ENCODE measurements at places on chromosomes 2 and 18. TPM values are rescaled to one million over a fixed set of nuclear protein-coding genes. Genes with fewer than 3 reads are reported as not detected.

GRCh38 chr2:227057060-227057459, 106.9 kb downstream of the COL4A4 start:
- DNase-seq = no peak

The EFEMP1 gene
- 91.9 TPM for polyA plus RNA-seq

The PDE1A gene
- 22.5 TPM for polyA plus RNA-seq

DNA sequence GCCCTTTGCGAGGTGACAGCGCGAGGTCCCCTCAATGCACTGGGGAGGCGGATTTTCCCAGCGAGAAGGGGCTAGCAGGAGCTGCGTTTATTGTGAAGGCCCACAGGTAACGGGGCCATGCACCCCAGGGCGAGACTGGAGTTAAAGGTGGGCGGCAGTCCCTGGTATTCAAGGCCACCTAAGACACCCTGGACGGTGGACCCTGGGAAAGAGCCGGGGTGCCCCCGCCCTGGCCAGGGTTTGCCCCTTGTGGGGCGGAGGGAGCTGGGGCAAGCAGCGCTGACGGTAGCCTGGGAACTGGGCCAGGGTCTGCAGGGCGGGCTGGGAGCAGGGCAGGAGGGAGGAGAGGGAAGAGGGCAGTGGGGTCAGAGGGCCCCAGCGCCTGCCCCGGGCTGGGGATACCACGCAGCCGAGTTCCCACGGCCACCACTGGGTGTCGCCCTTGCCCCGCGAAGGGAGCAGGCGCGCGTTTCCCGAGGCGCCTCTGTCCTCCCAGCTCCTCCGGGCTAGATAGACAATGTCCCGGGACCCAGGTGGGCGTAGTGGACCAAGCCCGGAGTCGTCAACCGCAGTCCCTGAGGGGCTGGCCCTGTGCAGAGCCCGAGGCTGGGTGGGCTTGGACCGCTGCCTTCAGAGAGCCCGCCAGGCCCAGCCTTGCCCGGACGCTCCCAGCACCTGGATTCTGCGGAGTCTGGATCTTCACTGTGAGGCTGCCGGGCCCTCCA, 80.2 kb downstream of the SMAD4 start:
- no peak for DNase-seq

DNA sequence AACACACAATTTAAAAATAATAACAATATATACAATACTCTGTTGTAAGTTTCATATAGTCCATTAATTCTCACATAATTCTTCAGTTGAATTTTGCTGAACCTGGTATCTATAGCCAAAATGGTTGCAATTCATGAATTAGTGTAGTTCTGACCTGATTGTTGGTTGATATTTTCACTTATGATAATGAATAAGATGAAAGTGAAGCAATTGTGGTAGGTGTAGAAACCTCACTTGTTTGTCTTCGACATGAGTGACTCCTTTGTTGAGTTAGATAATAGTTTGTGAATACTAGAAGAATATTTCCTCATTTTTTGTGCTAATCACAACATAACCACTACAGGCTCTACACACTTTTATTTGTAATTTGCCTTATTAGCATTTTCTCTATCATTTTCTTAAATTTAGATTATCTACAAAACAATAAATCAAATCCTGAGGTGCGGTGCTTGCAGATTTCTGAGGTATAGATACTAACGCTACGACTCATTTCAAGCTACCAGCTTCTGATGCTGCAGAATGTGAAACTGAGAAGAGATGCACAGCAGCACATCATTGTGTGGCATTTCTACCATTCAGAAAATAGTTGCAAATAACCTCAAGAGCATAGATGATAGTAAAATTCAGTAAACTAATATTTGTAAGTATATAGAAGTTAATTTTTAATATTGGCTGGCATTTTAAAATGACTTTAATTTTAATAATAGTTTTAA, 117.9 kb downstream of the KCNH7 start:
- no peak for DNase-seq

DNA sequence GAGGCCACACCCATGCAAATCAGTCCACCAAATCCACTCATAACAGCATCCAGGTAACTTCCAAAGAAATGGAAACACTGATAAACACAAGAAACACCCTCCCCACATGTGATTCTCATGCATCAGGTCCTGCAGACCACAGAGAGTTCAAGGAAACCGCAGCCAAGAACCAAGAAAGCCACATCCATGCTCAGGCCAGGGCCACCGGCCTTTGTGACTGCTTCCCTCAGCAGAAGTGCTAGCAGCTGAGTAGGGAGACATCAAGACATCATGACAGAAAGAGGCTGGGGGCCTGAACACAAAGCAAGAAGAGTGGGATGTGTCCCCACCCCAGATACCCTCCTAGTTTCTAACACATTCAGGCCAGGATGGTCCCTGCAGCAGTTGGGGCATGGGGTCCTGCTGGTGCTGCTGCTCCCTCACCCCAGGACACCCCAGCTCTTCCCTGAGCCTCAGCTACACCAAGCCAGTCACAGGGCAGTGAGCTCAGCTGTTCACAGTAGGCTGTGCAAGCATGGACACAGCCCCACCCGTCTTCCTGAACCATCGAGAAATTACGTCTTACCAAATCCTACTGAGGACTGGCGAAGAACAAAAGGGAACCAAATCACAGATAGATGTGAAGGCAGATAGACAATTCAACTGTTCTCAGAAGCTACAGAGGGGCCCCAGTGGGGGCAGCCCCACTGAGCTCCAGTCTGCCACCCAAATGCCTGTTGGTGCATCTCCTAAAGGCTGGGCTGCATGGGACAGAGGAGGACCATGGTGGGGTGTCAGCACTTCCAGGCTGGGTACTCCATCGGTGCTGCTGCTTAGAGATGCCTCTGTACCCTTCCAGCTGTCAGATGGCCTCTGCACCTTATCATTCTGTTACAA, 60.9 kb downstream of the HDAC4 start:
- DNase-seq = no peak

DNA sequence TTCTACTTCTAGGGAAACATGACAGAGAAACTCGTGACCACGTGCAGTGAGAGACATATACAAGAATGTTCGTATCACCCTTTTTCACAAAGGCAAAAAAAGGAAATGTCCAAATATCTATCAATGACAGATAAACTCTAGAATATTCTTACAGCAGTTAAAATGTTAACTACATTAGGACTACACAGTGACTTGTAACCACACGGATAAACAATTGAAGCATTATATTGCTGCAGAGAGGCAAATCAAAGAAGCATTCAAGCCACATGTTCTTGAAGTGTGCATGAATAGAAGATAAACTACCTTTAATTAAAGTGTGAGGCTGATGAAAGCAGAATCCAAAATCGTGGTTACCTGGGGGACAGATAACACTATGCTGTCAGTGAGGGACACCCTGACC, 935.3 kb upstream of the KLHL29 start:
- no peak for DNase-seq

GRCh38 chr2:64137567-64137966, 6.7 kb downstream of the PELI1 start:
- no peak for DNase-seq

DNA sequence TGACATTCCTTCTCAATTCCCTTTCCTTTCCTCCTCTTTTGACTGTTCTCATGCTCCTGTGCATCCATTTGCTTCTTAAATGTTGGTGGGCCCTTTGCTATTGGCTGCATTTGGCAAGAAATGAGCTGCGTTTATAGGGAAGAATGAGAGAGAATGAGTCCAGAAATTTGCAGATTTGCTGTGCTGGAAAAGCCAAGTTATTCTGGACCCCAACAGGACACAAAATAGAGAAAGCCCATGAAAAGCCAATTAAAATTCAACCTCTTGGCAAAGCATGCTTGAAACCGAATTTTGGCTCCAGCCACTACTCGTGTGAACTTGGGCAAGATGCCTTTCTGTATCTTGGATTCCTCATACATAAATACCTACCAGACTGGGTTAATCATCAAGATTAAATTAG, 1.3 kb upstream of the SCLY start:
- DNase-seq = no peak

The PRLH gene
- polyA plus RNA-seq = not detected

The ATG16L1 gene
- 22.2 TPM for polyA plus RNA-seq

The CAPN14 gene
- 0.04 TPM for polyA plus RNA-seq

- DNase-seq = no peak
Observed at GRCh38 chr2:152363936-152364335, 29.0 kb downstream of the FMNL2 start.

- no peak for DNase-seq
Observed at GRCh38 chr2:96157649-96158553, 12.7 kb upstream of the DUSP2 start.

DNA sequence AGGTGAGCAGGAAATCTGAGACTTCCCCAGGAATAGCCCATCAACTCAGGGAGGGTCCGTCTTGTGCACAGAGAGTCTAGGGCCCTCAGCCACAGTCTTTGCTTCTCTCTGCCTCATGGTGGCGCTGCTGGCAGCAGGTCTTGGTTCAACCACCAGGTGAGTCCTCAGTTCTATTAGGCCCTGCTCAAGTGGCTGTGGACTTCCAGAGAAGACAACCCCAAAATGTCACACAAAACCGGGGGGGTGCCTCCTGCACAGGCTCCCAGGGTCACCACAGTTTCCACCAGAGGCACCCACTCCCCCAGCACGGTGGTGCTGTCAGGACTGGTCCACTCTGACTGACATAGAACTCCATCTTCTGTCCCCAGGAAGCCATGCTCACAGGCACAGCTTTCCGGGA, 2.4 kb upstream of the CHRNG start:
- no peak for DNase-seq

The MDH1 gene
- polyA plus RNA-seq = 478 TPM

GRCh38 chr2:137221797-137222492, 456.6 kb downstream of the THSD7B start:
- DNase-seq = no peak

DNA sequence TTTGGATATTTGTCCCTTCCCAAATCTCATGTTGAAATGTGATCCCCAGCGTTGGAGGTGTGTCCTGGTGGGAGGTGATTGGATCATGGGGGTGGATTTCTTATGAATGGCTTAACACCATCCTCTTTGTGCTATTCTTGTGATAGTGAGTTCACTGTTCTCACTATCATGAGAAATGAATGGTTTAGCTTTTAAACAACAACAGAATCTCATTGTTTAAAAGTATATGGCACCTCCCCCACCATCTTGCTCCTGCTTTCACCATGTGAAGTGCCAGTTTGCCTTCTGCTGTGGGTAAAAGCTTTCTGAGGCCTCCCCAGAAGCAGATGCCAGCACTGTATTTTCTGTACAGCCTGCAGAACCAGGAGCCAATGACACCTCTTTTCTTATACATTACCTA, 38.1 kb downstream of the KIAA1328 start:
- DNase-seq = no peak

- DNase-seq = no peak
Observed at GRCh38 chr2:205781244-205781931, 99.1 kb downstream of the NRP2 start.

The MDH1B gene
- polyA plus RNA-seq = 17.8 TPM

GRCh38 chr2:136049991-136050920, 64.8 kb upstream of the DARS1 start:
- DNase-seq = no peak

DNA sequence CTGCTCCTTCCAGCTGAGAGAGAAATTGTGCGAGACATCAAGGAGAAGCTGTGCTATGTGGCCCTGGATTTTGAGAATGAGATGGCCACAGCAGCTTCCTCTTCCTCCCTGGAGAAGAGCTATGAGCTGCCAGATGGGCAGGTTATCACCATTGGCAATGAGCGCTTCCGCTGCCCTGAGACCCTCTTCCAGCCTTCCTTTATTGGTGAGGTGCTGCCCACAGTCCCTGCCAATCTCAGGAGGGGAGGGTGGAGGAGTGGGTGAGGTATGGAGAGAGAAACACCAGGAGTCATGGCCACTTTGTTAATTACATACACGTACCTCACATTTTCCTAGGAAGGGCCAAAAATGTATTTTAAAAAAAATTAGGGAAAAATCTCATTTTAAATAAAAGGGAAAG, 12.0 kb upstream of the DGUOK start:
- DNase-seq = no peak

GRCh38 chr2:105313877-105314276, 15.7 kb downstream of the TGFBRAP1 start:
- no peak for DNase-seq

The IL36B gene
- polyA plus RNA-seq = not detected

The LRRC30 gene
- polyA plus RNA-seq = 0.40 TPM

The IL36G gene
- 0.21 TPM for polyA plus RNA-seq

The AMER3 gene
- 0.10 TPM for polyA plus RNA-seq

The PID1 gene
- polyA plus RNA-seq = 5.7 TPM

The SLC4A1AP gene
- polyA plus RNA-seq = 33.6 TPM

The EFHD1 gene
- polyA plus RNA-seq = 85.6 TPM

The SLC8A1 gene
- 76.3 TPM for polyA plus RNA-seq

DNA sequence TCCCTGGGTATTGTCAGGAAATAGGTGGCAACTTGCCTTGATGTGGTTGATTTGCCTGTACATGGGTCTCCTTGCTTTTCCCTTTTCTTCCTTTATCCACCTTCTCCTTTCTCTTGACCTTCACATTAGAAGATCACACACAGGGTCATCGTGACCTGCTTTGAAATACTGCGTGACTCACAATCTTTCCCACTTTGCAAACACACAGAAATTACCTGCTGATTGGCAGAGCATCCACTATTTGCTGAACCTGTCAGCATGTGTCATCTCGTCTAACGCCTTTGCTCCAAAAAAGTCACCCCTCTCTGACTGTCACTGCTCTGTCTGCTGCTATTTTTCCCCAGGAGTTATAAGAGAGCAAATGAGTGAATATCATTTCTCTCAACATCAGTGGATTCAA, 60.8 kb downstream of the MYO3B start:
- no peak for DNase-seq

DNA sequence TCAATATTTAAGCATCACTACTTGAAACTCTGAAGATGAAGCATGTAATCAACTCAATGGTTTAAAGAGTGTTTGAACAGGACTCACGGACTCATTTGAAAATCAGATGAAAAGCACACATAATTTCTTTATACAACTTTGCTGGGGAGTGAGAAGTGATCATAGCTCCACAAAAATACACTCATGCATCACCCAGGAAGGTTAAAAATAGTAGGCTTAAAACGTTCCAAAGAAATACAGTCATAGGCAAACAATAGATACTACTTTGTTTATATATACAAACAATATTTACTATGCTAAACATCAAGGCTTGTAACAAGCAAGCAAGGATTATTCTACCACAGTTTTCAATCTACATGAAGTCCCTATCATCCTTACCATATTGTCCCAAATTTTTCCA, 11.6 kb downstream of the HNRNPLL start:
- DNase-seq = no peak

The CTNNA2 gene
- polyA plus RNA-seq = 4.1 TPM

The MYO3B gene
- 9.0 TPM for polyA plus RNA-seq

DNA sequence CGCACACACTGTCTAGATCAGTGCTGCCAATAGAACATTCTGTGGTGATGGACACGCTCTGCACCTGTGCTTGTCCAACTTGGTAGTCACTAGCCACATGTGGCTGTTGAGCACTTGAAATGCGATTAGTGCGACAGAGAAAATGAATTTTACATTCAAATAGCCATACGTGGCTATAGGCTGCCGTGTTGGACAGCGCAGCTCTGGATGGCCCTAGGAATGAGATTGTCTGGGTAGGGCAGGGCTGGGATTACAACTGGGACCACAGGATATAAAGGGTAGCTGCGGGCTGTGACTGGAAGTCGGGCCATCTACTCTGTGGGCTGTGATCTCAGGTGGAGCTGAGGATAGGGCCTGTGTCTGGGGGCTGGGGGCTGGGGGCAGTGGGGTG, 5.2 kb downstream of the ASIC4 start:
- DNase-seq = no peak

- no peak for DNase-seq
Observed at GRCh38 chr2:213104092-213104902, 47.1 kb downstream of the IKZF2 start.
